ENCODE measurements at places on chromosomes 5 and 9.

GRCh38 chr5:176408590-176408989 is 7.7 kb downstream of the CLTB start:
- no peak for DNase-seq

GRCh38 chr9:14350349-14350728 is 36.4 kb upstream of the NFIB start:
- DNase-seq = no peak

GRCh38 chr5:158812408-158812807 is 287.3 kb downstream of the EBF1 start:
- no peak for DNase-seq

DNA sequence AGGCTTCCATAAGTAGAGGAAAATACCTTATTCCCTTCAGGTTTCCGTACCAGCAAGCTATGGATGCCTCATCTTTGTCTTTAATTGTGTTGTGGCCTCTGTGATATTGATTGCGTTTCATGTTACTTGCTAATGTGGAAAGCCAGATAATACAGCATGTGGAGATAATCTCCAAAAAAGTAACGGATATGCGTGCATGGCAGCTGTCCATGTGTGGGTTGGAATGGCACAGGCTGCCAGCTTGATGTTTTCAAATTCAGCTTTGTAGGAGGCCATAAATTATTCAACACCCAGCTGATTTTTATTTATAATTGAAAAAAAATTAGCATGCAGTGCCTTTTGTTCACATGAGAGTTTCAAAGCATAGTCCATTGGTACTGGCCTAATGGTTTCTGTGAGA is 144.9 kb downstream of the GIN1 start:
- DNase-seq = no peak

DNA sequence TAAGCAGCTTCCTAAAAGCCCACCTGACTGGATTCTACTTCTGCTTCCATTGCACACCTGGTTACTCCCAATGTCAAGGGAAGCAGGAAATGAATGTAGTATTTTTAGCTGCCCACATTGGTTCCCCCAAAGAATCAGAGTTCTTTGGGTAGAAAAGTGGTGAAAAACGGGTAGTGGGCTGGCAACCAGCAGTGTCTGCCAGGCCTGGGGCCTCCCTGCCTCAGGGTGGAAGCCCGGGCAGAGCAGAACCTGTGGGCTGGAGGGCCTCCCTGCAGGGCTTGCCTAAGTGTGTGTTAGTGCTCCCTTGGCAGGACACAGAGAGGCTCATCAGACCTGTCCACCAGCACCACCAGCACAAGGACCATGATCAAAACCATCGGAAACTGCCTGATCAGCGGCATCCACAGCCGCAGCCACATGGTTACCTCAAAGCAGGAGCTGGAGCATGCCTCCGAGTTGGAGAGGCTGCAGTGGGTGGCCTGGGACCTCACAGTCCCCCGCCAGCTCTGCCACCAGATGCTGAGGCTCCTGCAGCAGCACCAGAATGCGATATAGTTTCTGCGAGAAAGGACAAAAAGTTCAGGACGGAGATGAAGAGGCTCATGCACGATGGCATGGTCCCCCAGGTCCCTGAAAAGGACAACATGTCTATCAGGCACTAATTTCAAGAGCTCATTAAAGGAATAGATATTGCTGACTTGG is 72.2 kb downstream of the PTPDC1 start:
- DNase-seq = no peak

DNA sequence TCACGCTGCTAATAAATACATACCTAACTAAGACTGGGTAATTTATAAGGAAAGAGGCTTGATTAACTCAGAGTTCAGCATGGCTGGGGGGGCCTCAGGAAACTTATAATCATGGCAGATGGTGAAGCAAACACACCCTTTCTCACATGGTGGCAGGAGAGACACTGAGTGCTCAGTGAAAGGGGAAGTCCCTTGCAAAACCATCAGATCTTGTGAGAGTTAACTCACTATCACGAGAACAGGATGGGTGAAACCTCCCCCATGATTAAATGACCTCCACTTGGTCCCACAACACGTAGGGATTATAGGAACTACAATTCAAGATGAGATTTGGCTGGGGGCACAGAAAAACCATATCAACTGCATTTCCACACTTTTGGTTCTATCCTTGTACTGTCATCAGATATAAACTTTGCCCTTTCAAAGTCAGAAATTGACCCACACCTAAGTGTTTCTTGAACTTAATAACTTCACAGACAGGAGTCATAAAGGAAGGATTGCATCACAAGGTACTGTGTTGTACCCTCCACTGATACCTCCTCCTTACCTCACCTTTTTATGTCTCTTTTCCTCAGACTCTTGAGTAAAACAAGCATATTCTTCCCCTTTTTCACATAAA is 319.1 kb upstream of the PIK3R1 start:
- DNase-seq = no peak

- no peak for DNase-seq
Observed at GRCh38 chr9:1536522-1537170, 478.5 kb upstream of the SMARCA2 start.

- DNase-seq = no peak
Observed at GRCh38 chr5:109533751-109534272, 124.0 kb upstream of the PJA2 start.

GRCh38 chr9:40927260-40927631 is 201.2 kb downstream of the FOXD4L6 start:
- peak; percentile 17 for DNase-seq

- no peak for DNase-seq
Observed at GRCh38 chr5:67353500-67354450, 157.2 kb upstream of the CD180 start.

DNA sequence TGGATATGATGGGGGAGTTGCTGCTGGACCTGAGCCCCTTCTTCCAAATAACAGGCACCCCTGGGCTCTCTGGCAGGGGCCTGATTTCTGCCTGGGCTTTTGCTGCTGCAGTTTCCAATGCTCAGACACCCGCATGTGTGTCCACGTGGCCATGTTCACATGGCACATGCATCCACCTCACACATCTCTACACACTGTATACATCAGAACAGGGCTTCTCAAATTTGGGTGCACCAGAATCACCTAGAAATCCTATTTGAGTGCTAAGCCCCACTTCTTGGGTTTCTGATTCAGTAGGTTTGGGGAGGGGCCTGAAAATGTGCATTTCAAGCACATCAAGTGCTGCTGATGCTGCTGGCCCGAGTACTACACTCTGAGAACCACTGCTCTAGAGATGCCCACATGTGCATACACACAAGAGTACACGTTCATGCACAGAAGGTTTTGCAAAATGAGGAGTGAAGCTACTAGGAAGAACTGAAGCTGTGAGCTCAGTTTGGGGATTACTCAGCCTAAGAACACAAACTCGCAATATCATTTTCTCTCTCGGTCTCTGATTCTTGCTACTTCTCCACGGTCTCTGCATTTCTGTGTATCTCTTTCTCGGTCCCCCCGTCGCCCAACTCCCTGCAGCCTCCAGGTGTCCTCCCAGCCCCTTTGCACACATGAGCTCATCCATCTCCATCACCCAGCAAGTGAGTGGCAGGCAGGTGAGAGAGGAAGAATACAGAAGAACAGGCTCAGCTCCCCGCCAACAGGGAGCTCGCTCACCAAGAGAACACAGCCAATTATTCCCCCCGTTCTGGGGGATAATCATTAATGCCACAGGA is 97.0 kb downstream of the PCDH1 start:
- DNase-seq = no peak

- DNase-seq = peak; percentile 87
Observed at GRCh38 chr5:74516211-74516636, 124.3 kb downstream of the ENC1 start.

DNA sequence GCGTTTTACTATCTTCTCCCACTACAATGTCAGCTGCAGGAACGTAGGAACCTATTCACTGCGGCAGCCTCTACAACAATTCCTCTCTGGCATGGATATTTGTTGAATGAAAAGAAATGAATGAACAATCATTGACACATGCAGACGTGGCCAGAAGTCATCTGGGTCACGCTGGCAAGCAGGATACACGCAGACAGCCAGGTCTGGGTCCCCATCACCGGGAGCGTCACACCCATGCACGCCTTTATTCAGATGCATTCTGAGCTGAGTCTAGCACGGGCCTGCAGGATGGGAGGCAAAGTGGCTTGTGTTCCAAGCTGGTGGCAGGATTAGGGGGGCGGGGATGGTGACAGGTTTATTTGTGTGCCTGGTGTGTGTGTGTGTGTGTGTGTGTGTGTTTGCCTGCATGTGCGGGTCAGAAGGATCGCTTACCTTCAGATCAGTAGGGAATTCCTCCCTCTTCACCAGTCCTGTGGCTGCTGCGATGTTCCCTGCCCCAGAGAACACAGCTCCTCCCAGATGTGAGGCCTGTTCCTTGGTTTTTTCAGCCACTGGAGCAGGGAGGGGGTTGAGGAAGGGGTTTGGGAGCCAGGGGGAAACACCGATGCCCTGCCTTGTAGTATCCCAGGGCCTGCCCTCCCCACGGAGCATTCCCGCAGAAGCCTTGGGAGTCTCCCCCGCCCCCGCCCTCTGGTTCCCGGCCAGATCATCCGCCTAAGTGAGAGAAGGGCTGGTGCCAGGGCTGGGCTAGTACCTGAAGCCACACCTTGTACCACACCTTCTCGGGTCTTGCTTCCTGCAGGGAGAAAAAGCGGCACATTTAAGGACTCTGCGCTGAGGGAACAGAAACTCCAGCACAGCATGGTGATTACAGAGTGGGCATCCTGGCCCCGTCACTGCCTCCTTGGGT is 4.1 kb downstream of the SNCB start:
- no peak for DNase-seq

- DNase-seq = peak; percentile 95
Observed at GRCh38 chr5:177496727-177497291, 595 bp downstream of the PDLIM7 start.

DNA sequence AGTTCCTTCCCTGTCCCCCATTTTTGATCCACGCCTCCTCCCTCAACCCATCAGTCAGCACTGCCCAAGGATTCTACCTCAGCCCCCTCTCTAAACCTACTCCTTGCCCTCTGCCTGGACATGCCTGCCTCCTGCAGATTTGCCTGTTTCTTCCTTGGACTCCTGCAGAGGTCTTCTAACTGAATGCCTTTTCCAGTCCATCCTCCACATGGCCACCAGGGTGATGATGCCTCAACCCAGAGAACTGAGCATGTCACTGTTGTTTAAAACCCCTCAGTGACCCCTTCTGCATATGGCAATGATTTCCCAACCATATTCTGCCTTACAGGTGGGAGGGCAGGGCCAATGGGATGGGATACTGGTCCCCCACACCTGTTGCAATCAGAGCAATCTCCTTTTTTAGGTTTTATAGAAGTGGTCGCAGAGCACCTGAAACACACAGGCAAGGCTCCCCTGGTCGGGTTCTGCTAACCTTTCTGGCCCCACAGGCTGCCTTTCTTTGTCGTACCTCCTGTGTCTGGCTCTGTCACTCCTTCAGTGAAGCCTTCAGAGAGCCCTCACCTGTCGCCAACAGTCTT is 9.3 kb downstream of the PHYKPL start:
- DNase-seq = peak; percentile 55

- peak; percentile 70 for DNase-seq
Observed at GRCh38 chr5:124743602-124744169, 2.8 kb downstream of the ZNF608 start.

DNA sequence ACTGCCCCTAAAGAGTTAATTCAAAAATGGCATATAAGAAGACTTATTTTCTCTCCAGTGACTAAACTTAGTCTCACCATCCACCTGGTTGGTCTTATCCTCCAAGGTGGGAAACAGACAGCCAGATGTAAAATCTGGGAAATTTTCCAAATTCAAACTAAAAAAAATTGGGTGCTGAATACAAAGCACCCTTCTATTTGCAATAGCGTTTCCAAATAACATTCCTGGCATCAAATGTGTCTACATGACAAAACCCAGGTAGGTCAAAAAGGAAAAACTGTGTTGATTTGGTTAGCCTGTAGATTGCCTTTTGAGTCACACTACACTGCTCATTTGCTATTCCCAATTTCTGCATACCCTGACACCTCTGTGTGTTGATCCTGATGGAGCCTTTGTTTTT is 252.2 kb downstream of the NR2F1-AS1 start:
- DNase-seq = no peak

DNA sequence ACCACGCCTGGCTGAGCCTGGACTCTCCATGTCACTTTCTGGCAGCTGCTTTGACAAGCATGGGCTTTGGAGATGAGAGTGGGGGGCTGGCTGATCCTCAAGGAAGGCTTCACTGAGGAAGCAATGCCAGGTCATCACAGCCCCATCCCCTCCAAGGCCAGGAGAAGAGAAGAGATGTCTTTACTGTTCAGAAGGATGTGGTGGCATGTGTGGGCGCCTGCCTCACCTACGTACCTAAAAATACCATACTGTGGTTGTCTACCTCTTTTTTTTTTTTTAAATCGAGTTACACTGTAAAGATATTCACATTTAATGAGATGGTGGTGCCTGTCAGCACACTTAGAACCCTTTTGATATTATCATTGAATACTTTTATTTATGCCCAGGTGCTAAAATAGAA is 26.4 kb upstream of the CTNNA1 start:
- no peak for DNase-seq

DNA sequence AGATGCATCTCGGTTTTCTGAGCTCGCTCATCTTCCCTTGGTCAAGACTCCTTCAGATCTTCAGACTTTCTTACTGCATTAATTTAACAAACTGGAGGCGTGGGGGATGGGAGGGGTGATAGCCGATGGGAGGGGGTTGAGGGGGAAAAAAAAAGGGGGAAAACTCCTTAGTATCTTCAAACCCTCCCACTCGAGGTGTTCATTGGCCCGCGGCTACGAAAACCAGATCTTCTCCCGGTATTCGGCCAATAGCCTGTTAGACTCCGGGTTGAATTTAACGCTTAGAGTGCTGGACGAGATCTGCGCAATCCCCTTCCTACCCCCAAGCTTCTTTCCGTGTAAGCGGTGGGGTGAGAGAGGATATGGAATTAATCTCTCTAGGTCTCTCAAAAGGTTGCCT is 689 bp upstream of the GLRA1 start:
- DNase-seq = no peak

DNA sequence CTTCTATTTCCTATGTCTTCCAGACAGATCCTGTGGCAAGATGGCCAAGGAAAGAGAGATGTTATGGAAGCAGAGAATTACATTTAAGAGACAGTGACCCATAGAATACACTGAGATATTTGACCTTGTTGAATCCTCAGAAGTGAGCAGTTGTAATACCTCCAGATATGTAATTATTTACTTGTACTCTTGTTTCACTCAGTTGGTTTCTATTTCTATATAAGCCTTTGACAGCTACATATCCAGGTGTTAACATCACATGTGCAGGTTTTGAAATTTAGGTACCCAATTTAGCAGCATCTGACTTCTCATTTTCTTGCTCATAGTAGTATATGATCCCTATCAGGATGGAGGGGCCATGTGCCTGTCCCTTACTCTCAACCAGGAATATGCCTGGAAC is 269.5 kb downstream of the CD180 start:
- DNase-seq = no peak

Measured in endodermal cell (in vitro differentiated cells).